Activated CD8-positive, alpha-beta memory T cell treated with anti-CD3 and anti-CD28 coated beads, Interleukin-2, amount 50 U/mL, for 4 hours (primary cell): ENCODE measurements at places on chromosomes 13 and 19.

DNA sequence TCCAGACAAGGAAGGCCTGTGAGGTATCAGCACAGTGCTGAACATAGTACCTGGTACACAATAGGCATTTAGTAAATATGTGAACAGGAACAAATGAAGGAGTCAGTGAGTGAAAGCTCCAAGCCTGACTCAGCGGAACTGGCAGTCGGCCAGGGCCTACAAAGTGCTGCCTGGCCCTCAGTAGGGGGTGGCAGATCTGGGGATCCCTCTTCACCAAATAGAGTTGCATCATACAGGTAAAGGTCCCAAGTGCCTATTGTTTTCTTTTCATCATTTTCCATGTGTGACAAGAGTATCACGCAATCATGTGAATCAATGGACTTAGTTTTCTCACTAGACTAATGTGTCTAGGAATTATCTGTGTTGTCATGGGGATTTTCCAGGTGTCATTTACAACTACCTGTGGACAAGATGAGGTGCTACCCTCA, 9.2 kb downstream of the CYP2B6 start:
- no peak for DNase-seq

- DNase-seq = no peak
Measured at GRCh38 chr13:98089246-98089645, 53.6 kb upstream of the FARP1 start.

DNA sequence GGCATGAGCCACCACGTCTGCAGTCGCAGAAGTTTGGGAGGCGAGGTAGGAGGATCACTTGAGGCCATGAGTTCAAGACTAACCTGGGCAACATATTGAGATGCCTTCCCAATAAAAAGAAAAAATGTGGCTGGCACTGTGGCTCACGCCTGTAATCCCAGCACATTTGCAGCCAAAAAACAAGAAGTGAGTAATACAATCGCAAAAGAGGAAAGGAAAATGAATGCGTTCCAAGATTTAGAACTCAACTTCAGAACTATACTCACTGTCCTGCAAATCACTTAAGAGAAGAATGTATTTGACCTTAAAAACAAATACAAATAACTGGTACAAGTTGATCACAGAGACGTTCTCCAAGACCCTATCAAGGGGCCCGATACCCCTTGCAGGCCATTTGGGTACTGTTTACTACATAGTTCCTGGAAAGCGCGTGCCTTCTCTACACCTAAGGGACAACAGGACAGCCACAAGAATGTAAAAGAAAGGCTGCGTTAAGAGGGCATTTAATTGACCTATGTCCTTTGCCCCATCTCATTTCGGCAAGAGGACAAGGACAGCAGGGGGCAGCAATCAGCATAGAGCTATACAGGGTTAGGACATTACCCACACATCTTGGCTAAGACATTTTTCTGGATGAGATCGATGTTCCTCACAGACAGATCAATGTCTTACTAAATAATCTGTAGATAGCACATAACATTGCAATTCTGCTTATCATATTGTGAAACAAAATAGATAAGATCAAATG, 41.3 kb downstream of the FLT3 start:
- DNase-seq = peak; percentile 35

- no peak for DNase-seq
Measured at GRCh38 chr13:67143544-67144115, 86.5 kb downstream of the PCDH9 start.

- DNase-seq = no peak
Measured at GRCh38 chr13:98535501-98536354, 41.2 kb downstream of the STK24 start.

GRCh38 chr13:73873940-73874830, 260.0 kb downstream of the KLF12 start:
- DNase-seq = no peak

- no peak for DNase-seq
Measured at GRCh38 chr19:34452723-34453122, 24.5 kb downstream of the UBA2 start.

- peak; percentile 29 for DNase-seq
Measured at GRCh38 chr19:29724102-29724641, 9.1 kb upstream of the C19orf12 start.

DNA sequence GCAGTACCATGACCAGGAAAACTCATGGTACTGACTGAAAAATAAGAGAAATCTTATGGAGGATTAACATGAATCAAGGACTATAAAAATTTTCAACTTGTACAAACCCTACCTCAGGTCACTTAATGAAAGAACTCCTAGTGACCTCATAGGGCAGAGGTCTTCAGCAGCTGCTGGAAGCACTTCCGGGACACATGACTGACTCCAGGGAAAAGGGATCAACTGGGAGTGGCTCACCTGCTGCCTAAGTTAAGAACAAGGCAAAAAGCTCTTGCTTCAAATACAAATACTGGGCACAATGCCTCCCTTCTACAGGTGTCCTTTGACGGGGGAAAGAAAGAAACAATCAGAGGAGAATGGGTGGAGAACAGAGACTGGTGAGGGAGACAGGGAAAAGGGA, 18.6 kb downstream of the DOCK9 start:
- DNase-seq = no peak

GRCh38 chr13:31286930-31287329, 87.2 kb downstream of the B3GLCT start:
- DNase-seq = no peak

DNA sequence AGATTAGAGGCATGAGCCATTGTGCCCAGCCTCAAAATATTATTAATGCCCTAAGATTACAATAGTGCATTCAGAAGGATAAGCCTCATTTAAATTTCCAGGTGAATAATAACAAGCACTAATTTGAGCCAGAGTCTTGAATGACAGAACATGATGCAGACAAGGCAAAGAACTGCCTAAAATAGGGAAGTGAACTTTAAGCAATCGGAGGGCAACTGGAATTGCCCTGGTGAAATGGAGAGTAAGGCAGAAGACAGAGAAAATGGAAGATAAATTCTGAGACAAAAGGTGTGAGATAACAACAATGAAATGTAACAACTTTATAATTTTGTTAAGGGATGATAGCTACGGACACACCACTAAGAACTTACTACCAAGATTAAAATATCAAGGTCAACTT, 199.9 kb downstream of the DIAPH3 start:
- DNase-seq = no peak

- DNase-seq = no peak
Measured at GRCh38 chr13:36515466-36515865, 83.2 kb downstream of the CCNA1 start.

DNA sequence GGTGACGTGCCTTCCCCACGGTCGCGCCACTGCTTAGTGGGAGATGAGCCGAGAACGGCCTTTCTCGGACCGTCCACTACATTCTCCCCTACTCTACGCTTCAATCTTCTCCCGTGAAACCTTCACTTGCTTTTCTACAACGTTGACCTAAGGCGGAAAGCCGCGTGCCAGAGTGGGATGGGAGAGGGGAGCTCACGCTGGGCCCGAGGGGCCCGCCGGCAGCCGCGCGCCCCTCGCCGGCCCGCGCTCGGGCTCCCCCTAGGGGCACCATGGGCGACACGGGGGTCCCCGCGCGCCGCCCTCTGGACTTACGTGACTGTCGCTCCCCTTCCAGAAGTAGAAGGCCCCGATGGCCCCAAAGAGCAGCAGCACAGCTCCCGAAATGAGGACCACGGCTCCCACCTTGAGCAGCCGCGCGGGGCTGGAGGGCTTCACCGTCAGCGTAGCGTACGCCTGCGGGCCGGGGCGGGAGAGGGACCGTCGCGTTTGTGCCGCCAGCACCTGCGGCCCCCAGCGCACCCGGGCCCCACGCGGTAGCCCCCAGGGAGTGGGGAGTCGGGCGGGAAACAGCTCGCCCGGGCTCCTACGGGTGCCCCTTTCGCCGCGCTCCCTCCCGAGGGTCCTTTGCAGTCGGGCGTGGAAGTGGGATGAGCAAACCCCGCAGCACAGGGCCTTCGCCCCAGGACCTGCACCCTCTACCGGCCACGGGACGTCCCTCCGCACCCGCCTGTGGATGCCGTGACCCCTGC, 727 bp downstream of the CNMD start:
- peak; percentile 41 for DNase-seq

DNA sequence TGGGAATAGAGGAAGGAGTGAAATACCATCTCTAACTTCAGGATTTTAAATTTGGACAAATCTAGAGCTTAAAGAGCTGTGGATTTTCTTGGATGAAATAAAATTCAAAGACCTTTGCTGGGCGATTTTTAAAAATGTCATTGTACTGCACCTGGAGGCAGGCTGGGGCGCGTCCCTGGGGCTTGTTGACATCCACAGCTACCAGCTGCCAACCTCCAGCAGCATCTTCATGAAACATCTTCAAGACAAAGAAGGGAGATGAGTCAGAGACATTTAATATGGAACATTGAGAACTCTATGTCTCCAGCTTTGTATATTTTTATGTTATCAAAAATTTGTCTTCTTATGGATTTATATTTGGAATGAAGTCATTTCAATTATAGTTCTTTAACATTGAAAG, 132.5 kb downstream of the NALCN start:
- DNase-seq = no peak

DNA sequence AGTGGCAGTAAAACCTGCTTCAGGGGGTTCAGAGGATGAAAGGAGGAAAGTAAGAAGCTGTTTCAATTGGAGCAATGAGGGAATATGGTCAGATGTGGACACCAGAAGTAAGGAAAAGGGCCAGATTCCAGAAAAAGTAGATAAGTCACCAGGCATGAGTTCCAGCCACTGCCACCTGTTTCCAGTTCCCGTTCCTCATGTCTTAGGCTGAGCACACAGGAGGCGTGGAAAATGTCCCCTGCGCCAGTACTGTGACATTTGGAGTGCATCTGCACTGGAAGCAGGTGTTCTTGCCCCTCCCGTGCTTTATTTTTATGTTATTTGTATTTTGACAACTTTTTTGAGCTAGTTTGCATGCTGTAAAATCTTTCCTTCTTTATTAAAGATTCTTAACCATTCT, 25.3 kb downstream of the LMO7 start:
- no peak for DNase-seq

DNA sequence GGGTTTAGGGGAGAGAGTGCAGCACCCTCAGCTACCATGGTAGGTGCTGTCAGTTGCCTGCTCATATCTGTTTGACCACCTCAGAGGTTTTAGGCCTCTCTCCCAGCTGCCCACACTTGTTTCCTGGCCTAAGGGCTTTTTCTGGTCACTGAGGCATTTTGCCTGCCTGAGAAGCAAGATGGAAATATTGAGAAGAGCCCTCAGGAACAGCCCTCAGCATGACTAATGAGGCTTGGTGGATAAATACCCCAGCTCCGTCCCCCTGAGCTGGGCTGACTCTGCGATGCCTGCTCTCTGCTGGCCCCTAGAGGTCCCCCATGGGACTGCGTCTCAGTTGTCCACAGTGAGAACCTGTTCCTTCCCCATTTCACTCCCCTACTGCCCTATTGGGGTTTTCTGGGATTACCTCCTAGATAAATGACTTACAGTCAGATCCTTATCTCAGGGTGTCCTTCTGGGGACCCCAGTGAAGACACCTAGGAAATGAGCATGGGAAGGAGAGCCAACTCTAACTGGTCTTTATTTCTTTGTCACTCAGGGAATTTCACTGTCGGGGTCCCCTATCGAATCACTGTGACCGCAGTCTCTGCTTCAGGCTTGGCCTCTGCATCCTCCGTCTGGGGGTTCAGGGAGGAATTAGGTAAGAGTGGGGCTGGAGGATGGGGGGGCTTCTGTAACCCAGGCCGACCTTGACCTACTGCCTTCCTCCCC, 13.3 kb downstream of the PALM3 start:
- DNase-seq = peak; percentile 84

DNA sequence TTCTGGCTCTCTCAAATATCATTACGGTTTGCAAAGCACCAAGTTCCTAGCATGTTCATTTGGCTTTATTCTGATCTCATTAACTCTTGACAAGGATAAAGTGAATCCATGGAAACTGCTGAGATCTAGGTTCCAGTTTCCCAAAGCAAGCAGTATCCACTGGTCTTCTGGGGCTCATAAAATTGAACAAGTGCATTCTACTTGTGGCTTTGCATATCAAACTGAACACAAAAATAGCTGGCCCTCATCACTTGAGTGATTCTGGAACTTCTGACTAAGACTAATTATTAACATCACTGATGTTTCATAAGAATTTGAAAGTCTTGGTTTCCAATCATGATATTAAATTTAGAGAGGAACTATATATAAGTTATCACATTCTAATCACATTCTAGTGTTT, 6.3 kb upstream of the KCTD12 start:
- no peak for DNase-seq

DNA sequence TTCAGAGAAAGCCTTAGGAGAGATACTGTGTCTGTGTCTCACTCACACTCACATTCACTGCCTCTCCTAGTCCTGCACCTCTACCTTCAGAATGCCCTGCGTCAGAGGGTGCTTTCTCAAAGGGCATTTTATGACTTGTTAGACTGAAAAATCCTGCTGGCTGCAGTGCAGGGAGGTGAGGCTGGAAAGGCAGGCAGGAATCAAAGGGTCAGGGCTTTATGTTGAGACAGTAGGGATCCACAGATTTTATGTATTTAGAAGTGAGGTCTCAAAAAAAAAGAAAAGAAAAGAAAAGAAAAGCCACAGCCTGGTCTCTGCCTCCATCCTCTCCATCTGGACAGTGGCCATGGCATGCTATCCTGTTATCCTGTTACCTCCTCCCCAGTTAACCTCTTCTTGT, 936.0 kb upstream of the SLC10A2 start:
- DNase-seq = no peak

GRCh38 chr13:23386533-23386932, 47.0 kb downstream of the SACS start:
- no peak for DNase-seq

DNA sequence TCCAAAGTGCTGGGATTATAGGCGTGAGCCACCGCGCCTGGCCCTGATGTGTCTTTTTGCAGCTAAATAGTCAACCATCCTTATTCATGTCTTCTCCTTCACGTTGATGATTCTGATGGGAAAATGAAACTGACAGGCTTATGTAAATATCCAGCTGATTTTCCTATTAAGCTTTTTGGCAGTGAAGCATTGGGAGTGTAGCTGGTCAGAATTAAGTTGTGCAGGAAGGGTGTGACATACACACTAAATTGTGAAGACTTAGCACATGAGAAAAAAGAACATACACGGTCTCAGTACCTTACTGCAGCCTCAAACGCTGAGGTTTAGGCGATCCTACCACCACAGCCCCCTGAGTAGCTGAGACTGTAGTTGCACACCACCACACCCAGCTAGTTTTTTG, 50.5 kb upstream of the USE1 start:
- no peak for DNase-seq
